Dermis lymphatic vessel endothelial cell (primary cell): ENCODE measurements at places on chromosomes 5 and 9. TPM values are rescaled to one million over a fixed set of nuclear protein-coding genes. Genes with fewer than 3 reads are reported as not detected.

Gene PTPDC1
- total RNA-seq, result 2.6 and 4.0 TPM in 2 replicates

Gene FOXI1
- not detected in 2 replicates for total RNA-seq

Gene PAIP1
- total RNA-seq, result 79.9 and 93.7 TPM in 2 replicates

Gene SCGB3A2
- total RNA-seq, result not detected in 2 replicates

Gene TRAF1
- total RNA-seq, result 0.43 and 0.65 TPM in 2 replicates

Gene DELE1
- 65.2 and 70.8 TPM in 2 replicates for total RNA-seq

Gene GHR
- 5.1 and 6.6 TPM in 2 replicates for total RNA-seq

Gene GABRB2
- total RNA-seq, result not detected in 2 replicates

Gene C9orf43
- 0.34 and 0.43 TPM in 2 replicates for total RNA-seq

Gene DMRT3
- total RNA-seq, result not detected in 2 replicates

Gene OGN
- total RNA-seq, result not detected in 2 replicates

Gene IRX1
- total RNA-seq, result under 0.01 TPM in 1 of 2 replicates, not detected in the other

Gene ANKRD20A1
- 1.8 and 2.5 TPM in 2 replicates for total RNA-seq

Gene CNTNAP3B
- total RNA-seq, result 87.5 and 162 TPM in 2 replicates

Gene TSLP
- 0.11 and 0.26 TPM in 2 replicates for total RNA-seq

Gene GFI1B
- total RNA-seq, result under 0.01 TPM in 1 of 2 replicates, not detected in the other

Gene FREM1
- total RNA-seq, result under 0.01 and 0.09 TPM in 2 replicates

Gene CATSPER3
- under 0.01 and 0.17 TPM in 2 replicates for total RNA-seq

Gene TMEFF1
- 9.3 and 12.0 TPM in 2 replicates for total RNA-seq

Gene HAVCR2
- 0.11 and 1.5 TPM in 2 replicates for total RNA-seq

Gene CCDC192
- total RNA-seq, result not detected in 2 replicates

Gene TLX3
- not detected in 2 replicates for total RNA-seq

Gene PCDHGA8
- total RNA-seq, result 0.54 and 1.5 TPM in 2 replicates

Gene CNTNAP3
- total RNA-seq, result 86.4 and 88.0 TPM in 2 replicates

Gene SIT1
- total RNA-seq, result not detected in 2 replicates

Gene ITGA2
- total RNA-seq, result 26.0 and 73.1 TPM in 2 replicates

Gene LHX3
- not detected in 2 replicates for total RNA-seq

Gene DNAJB5
- 4.1 TPM in 2 replicates for total RNA-seq

Gene F12
- 0.54 and 0.77 TPM in 2 replicates for total RNA-seq

Gene STK32A
- 0.09 TPM in 1 of 2 replicates, not detected in the other for total RNA-seq

Gene SH2D3C
- 51.5 and 72.8 TPM in 2 replicates for total RNA-seq

Gene PSMB7
- 167 and 197 TPM in 2 replicates for total RNA-seq

Gene MEGF10
- total RNA-seq, result 0.43 and 1.6 TPM in 2 replicates

Gene QRFP
- not detected in 2 replicates for total RNA-seq

Gene DAB2
- 118 and 129 TPM in 2 replicates for total RNA-seq

Gene PKN3
- 5.8 and 8.5 TPM in 2 replicates for total RNA-seq

Gene DNAJC18
- total RNA-seq, result 7.3 and 7.8 TPM in 2 replicates

Gene HRCT1
- total RNA-seq, result 0.43 and 0.98 TPM in 2 replicates

Gene FYB1
- not detected in 2 replicates for total RNA-seq

Gene RNF44
- total RNA-seq, result 3.4 and 4.6 TPM in 2 replicates

Gene LRRC19
- not detected in 2 replicates for total RNA-seq

Gene APC
- 66.0 and 73.7 TPM in 2 replicates for total RNA-seq

Gene USP20
- 5.5 TPM in 2 replicates for total RNA-seq

Gene SOX30
- under 0.01 TPM in 1 of 2 replicates, not detected in the other for total RNA-seq

Gene CAPSL
- total RNA-seq, result not detected in 2 replicates

Gene LHX6
- 0.09 and 0.22 TPM in 2 replicates for total RNA-seq

Gene GMCL2
- not detected in 2 replicates for total RNA-seq

Gene LIX1
- total RNA-seq, result not detected in 2 replicates

Gene PCDHA1
- total RNA-seq, result under 0.01 and 0.09 TPM in 2 replicates
